Stimulated activated CD8-positive, alpha-beta memory T cell treated with anti-CD3 and anti-CD28 coated beads, Interleukin-2, amount 100 ng/mL, for 1 hour (primary cell): ENCODE measurements at places on chromosomes 1 and 21.
A peak's percentile ranks its signal among the peaks of the same experiment; 100 is the strongest.

DNA sequence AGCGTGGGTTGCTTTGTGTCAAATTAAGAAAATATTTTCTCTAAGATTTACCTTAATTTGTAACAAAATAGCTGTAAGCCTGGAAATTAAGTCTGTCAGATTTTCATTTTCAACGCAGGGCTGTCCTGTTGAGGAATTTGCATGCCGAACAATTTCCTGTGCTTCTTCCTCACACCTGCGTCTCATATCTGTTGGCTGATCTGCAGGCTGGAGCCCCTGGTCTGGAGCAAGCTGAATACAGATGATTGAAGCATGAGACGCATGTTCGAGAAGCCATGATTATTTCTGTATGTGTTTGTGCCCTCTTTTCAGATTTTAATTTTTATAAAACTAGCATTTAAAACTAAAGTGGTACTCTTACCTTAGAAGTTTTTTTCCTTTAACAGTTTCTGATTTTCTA, 9.8 kb downstream of the MIXL1 start:
- no peak for DNase-seq

- DNase-seq, result no peak
Measured at GRCh38 chr21:46366966-46367365, 43.0 kb downstream of the PCNT start.

DNA sequence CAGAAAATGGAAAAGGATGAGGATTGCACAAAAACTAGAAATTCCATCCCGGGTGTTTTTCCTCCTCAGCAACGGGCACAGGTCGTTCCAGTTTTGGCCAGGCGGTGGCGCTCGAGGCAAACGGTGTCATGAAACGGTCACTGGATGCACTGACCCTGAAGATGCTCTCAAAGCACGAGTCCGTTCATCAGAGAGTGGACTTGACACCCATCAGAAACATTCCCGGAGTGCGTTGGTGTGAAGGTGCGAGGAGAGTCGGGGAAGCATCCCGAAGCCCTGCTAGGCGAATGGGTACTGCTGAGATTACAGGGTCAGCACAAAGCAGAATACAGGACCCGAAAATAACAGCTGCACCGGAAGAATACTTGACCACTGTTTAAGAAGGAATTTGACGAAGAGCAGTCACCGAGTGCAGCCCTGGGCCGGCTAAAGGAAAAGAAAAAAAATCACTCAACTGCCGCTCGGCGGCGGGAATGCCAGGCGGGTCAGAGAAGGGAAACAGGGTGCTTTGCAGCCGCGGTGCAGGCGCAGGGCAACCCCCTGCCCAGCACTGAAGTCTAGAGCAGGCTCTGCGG, 71.7 kb upstream of the ETS2 start:
- peak; percentile 46 for DNase-seq

DNA sequence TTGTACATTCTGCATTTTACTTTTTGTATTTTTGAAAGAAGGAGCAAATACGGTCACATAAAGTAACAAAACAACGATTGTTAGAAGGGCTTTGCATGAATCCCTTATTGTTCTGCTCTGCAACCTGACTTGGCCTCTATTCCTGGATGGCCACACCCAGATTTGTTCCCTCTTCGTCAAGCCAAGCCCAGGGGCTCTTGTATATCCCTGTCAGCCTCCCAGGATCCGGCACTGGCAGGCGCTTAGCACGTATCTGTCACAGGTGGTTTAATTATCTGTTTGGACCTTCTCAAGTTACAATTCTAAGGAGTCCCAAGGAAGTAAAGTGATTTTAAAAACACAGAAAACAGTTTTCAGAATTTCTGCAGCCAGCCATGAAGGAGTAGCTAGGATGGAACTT, 28.0 kb downstream of the CRYAA start:
- DNase-seq, result no peak

- DNase-seq, result no peak
Measured at GRCh38 chr1:19907456-19907855, 16.0 kb downstream of the PLA2G2E start.

DNA sequence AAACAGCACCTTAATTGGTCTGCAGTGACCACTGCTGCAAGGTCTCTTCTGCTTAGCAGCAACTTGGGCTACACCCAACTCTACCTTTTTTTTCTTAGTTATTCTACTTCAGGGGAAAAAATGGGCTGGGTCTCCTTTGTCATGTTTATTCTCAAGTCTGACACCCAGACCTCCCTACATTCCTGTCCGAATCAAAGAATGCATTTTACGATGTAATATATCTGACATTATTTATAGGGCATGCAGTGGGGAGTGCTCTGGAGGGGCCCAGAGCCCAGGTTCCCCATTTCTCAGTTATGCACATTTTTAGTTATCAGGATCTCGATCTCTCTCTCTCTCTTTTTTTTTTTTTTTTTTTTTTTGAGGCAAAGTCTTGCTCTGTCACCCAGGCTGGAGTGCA, 50.5 kb downstream of the OPTC start:
- DNase-seq, result no peak

DNA sequence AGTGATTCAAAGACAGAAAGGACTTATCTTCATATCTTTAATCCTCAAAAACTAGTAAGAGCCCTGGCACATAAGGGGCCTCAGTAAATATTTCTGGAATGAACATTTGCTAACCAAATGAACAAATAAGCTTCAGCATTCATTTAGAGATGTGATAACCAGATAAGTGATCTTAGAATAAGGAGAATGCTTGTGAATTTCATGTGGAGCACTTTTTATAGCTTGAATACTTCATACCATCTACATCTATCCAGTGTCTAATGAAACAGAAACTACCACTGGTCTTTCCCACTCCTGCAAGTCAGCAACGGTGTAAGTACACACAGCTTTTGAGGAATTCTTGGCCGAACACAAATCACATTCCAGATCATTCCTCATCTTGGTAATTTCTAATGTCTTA, 38.5 kb downstream of the EDEM3 start:
- no peak for DNase-seq

DNA sequence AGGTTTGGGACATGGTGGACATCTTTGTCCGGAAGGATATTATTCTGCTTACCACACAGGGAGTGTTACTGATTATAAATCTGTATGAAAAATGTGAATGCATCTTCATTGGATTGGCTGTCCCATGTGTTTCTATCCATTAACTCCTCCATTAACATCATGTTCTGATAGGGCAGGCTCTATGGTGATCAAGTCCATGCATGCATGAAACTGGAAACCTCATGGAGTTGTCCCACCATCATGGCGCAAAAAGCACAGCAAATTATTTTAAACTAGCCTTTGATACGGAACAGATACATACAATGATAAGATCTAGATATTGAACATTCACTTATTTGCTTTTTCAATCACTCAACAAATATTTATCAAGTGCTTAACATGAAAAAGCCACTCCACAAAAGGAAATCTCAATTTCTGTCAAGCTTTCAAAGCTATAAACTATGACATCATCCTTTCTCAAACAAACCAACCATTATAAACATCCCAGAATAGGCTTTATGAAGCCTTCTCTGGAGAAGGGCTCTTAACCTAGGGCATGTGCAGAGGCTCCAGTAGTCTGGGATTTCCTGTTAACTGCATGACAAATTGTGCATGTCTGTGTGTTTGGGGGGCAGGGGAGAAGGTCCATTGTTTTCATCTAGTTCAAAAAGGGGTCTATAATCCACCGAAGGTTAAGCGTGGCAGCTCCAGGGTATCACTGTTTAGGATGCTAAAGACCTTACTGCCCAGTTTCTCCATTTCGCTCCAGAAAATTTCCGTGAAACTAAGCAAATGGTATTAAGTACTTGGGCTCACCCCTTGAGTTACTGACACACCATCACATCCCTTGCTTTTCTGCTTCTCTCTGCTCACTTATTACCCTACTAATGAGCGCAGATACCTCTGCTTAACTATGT, 46.1 kb downstream of the ADAMTS1 start:
- DNase-seq, result no peak

- DNase-seq, result no peak
Measured at GRCh38 chr1:223462047-223462630, 68.9 kb downstream of the CCDC185 start.

DNA sequence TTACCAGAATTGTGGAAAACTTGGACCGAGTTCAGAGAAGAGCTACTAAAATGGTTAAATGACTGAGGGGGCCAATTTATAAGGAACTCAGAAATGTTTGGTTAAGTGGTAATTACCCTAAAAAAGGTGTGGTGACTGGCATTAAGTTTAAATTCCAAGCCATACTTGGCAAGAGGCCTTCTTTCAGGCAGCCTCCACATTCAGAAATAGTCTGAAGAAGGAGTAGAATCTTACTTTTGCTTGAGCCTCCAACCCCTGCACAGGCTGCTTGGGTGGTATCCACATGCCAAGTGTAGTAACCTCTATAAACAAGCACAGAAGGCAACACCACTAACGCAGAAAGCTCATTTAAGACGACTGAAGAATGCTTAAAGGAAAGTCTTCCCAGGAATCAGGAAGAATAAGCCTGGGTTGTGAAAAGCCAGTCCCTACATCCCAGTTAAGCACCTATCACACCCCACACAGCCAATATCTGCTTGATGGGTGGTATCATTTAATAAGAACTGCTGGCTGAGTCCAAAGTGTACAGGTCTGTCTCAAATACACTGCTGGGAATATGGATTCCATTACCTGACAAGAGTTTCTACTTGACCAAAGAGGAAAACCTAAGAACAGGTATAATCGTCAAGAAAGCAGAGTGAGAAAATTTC, 13.7 kb upstream of the GORAB start:
- DNase-seq, result no peak

GRCh38 chr1:54081306-54082270, 28.2 kb downstream of the TCEANC2 start:
- DNase-seq, result peak; percentile 24
